ENCODE measurements at places on chromosomes 3 and 15.

DNA sequence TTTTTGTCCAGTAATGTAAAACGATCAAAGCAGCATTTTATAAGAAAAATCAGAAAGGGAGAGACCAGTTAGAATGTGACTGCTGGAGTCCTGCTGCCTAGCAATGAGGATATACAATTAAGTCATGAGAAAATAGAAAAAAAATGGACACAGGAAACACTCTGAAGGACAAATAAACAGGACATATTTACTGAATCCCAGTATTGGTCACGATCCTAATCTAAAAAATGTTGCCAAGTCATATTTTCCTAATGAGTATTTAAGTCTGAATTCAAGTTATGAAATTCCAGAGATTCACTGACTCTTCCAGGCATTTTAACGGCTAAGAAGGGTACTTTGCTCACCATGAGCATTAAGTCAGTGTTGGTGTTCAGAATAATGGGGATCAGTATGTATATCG is 154.3 kb upstream of the CCDC54 start:
- no peak for DNase-seq

GRCh38 chr15:40239404-40239692 is 485 bp downstream of the PAK6 start:
- DNase-seq: no peak

- no peak for DNase-seq
Measured at GRCh38 chr3:108493862-108494261, 16.5 kb downstream of the MYH15 start.

GRCh38 chr3:181880331-181880730 is 168.6 kb downstream of the SOX2 start:
- no peak for DNase-seq

GRCh38 chr3:43549626-43550290 is 72.1 kb downstream of the ANO10 start:
- no peak for DNase-seq

DNA sequence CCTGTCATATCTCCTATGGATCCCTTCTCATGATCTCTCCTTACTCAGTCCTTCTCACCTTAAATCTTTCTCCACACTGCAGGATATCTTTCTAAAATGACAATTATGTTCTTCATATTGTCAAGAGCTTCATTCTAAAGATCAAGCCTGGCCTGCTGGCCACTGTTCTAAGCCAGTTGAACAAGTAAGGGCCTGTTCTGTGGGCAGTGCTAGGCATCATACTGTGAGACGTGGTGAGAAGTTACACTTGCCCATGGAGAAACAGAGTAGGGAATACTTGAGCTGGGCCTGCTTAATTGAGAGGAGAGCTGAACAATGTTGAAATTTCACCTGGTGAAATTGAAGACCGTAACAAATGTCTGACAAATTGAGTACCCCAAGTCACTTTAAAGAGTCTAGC is 184.1 kb upstream of the RASGRP1 start:
- no peak for DNase-seq

DNA sequence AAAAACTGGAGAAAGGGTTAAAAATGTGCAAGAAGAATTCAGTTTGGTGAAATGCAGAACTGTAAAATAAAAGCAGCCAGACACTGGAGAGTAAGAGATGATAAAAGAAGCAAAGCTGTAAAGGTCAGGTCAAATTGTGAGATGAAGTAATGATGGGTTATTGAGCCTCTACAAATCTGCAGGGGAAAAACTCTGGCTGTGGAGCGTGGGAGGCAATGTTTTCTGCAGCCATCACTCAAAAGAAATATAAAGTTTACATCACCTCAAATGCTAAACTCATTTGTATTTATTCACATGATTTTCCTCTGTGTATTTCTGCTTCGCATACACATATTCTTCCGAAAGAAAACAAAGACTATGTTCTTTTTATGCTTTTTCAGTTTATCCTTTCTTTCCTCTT is 158.8 kb upstream of the GPR149 start:
- no peak for DNase-seq

GRCh38 chr3:122456074-122456473 is 40.2 kb upstream of the WDR5B start:
- DNase-seq: no peak

DNA sequence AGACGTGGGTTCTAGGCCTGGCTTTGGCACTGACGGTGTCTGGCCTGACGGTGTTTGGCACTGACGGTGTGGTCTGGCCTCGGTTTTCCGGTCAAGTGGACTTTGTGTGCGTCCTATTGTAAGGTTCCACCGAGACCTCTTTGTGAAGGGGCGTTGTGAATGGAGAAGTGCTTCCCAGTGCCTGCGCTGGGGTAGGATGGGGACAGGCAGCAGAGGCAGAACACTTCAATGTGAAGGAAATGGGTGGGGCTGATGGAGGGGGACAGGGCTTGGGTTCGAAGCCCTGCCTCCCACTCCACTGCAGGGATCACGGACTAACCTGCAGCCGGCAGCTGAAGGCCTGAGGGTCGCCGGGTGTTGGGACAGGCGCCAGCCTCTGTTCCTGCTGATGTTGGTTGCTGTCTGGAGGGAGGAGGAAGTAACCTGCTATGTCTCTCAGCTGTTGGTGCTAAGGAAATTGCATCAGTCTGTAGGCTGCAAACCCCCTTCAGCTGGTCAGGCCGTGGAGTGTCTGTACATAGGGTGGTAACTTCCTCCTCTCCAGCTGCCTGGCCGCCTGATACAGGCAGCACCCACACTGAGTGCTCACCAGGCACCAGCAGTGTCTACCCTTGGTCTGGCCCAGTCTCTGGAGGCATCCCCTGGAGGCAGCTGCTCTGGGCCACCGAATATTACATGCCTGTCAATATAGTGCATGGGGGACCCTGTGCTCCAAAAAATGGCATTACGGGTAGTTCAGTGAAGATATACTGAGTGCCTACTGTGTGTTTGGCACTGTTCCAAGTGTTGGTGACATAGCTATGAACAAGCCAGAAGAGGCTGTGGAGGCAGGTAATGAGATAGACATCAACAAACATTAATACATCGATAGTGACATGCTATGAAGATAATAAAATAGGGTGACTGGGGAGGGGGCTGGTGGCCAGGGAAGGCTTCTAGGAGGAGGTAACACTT is 1.1 kb downstream of the TM6SF1 start:
- DNase-seq: no peak

DNA sequence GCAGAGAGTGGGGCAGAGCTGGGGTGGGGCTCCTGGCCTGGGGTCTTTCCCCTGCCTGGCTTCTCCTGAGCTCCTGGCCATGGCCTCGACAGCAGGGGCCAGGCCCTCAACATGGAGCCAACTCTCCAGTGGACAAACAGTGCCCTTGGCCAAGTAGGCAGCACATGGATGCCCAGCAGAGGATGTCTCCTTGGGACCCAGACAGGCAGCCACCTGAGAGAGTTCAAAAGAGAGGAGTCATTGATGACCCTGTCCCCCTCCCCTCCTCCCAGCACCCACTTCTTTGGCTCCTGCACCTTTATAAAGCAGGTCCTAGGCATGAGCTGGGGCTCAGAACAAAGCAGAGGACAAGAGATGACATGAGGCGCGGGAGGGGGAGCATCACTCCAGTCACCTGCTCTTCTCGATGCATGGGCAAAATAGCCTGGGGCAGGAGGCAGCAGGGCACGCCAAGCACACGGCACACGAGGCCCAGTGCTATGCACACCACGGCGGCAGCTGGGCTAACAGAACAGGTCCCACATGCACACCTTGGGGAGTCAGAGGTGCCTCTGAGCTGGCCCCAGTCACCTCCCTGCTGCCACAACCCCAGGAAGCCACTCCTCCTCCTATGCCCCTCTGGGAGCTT is 27.4 kb downstream of the SHISA5 start:
- DNase-seq: no peak

DNA sequence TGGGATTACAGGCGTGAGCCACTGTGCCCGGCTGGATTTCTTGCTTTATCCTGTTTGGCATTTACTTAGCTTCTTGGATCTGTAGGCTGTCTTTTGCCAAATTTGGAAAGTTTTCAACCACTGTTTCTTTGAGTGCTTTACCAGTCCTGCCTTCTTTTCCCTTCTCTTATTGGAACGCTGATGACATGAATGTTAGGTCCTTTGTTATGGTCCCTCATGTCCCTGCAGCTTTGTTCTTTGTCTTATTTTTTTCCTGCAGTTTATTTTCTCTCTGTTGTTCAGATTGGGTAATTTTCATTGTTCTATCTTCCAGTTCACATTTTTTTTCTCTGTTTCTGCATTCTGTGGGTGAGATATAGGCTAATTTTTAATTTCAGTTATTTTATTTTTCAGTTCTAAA is 25.0 kb downstream of the SH3GL3 start:
- no peak for DNase-seq

DNA sequence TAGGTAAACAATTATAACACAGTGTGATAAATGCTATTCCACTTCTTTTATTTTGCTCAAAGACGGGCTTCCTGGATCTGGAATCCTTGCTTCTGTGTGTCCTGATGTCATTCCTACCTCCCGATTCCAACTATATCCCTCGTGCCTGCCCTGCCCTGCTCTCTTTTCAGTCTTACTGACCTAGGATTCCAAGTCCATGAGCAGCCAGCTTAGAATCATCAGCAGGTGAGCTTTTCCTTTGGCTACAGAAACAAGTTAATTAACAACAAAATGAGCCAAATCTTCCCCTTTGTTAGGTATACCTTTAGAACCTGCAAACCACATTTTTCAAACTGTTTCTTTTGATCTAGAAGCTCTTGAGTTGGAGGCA is 21.9 kb upstream of the KPNA1 start:
- no peak for DNase-seq

GRCh38 chr3:152583963-152584362 is 251.0 kb upstream of the P2RY1 start:
- DNase-seq: no peak

DNA sequence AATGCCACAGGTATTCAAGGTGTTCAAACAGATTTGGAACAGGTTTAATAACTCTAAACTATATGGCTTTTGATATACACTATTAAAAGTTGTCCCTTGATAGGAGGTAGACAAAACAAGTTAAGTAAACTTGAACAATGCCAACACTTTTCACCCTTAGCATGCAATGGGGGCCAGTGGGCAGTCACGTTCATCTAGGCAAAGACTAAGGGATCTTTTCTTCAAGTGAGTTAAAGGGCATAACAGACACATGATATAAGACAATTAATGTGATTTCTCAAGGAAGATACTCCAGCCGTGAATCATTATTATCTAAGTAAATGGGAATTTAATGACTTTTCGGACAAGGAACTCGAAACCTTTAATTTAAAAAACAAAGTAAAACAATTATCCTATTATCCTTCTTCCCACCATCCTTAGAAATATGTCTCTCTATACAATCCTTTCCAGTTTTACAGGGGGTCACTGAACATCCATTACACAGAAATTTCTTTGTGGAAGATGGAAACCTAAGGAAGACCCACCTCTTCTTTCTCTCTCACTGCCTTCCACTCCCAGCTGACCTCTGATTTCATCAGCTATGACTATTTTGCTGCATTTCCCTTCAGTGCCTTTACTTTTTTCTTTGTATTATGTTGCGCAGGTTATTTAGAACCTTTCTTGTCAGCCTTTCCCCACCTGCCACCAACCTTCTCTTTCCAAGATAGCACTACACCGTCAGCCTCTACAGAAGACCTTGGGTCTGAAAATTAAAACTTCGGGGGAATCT is 1.5 kb downstream of the CLDN1 start:
- DNase-seq: no peak

GRCh38 chr3:13141991-13142412 is 68.8 kb upstream of the IQSEC1 start:
- DNase-seq: peak; percentile 49

DNA sequence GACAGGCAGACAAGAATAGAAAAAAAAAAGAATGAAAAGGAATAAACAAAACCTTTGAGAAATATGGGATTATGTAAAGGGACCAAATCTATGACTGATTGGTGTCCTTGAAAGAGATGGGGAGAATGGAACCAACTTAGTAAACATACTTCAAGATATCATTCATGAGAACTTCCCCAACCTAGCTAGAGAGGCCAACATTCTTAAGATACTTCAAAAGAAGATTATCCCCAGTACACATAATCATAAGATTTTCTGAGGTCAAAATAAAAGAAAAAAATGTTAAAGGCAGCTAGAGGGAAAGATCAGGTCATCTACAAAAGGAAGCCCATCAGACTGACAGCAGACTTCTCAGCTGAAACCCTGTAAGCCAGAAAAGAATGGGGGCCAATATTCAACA is 91.4 kb upstream of the PSMD6 start:
- DNase-seq: no peak

DNA sequence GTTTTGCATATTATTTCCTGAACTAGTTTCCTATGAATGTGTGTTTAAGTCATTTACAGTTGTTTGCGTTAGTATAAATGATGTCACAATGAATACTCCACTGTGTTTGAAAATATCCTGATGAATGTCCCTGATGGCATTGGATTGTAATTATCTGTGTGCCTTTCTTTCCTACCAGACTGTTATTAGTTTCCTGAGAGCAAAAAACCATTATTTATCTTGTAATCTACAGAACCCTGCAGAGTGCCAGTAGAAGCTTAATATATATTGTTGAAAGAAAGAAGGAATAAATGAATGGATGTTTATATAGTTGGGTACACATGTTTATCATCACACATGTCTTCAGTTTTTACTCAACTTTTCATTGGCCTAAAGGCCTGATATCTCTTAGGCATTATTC is 312.6 kb downstream of the AGBL1 start:
- DNase-seq: no peak

DNA sequence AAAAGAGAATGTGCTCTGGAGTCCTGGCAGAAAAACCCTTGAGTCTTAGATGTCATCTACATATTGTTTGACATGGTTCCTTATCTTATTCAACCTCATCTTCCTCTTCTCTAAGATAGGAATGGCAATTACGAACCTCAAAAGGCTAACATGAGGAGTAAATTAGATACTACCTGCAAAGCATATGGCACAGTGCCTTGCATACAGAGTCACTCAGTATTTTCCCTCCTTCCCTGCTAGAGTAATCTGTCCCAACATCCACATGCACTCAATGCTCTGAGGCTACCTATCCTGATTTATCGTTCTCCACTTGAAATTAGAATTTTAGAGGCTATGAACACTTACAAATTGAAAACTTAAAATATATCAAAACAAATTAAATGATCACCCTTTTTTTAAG is 386.7 kb downstream of the RSL24D1 start:
- no peak for DNase-seq

- DNase-seq: no peak
Measured at GRCh38 chr15:65309882-65310418, 5.5 kb downstream of the RNU5B-1 start.

DNA sequence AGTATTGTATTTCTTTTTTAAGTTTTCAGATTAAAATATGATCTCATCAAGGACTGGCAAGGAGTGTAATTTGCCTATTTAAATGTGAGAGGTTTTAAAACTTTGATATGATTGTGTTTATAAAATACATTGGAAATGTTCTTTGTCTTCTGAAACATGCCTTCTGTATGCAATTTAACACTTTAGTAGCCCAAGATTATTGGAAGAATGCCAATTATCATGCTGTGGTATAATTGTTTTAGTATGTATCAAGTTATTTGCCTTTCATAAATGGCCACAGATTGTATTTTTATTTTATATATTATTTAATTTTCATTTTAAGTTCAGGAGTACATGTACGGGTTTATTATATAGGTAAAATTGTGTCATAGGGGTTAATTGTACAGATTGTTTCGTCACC is 31.7 kb downstream of the ECT2 start:
- DNase-seq: no peak

- no peak for DNase-seq
Measured at GRCh38 chr3:49841126-49841696, 15.2 kb downstream of the TRAIP start.

- no peak for DNase-seq
Measured at GRCh38 chr15:67224889-67225288, 29.6 kb downstream of the AAGAB start.
